ENCODE measurements at places on chromosomes 2 and 18. TPM values are rescaled to one million over a fixed set of nuclear protein-coding genes. Genes with fewer than 3 reads are reported as not detected.

The EPB41L3 gene
- 5.2 TPM for total RNA-seq

The CROCC2 gene
- not detected for total RNA-seq

The TM4SF20 gene
- not detected for total RNA-seq

The PLA2R1 gene
- total RNA-seq, result 0.88 TPM

The MREG gene
- 4.3 TPM for total RNA-seq

The CYRIA gene
- total RNA-seq, result 0.53 TPM

The SLC4A3 gene
- total RNA-seq, result 6.8 TPM

The CCDC141 gene
- under 0.01 TPM for total RNA-seq

The KYNU gene
- total RNA-seq, result 48.3 TPM

The CERS6 gene
- total RNA-seq, result 4.3 TPM

The QPCT gene
- 5.9 TPM for total RNA-seq

The FABP1 gene
- not detected for total RNA-seq

The CDK5R2 gene
- total RNA-seq, result not detected

The SLC38A11 gene
- not detected for total RNA-seq

The RNU2-63P gene
- total RNA-seq, result not detected

The TOGARAM2 gene
- total RNA-seq, result not detected

The KLHL29 gene
- 3.7 TPM for total RNA-seq

The AGXT gene
- not detected for total RNA-seq

The SH3RF3 gene
- 8.6 TPM for total RNA-seq

The PLCD4 gene
- 3.0 TPM for total RNA-seq

The AGPS gene
- 204 TPM for total RNA-seq

The ADAM23 gene
- total RNA-seq, result 2.9 TPM

The CD8B2 gene
- total RNA-seq, result not detected

The OTOS gene
- total RNA-seq, result not detected

The CYB5A gene
- total RNA-seq, result 24.2 TPM

The TSN gene
- 27.8 TPM for total RNA-seq

The DPP4 gene
- total RNA-seq, result 0.05 TPM

The LYG2 gene
- 0.72 TPM for total RNA-seq

The HNMT gene
- 24.7 TPM for total RNA-seq

The HOXD12 gene
- 0.60 TPM for total RNA-seq

The EGR4 gene
- total RNA-seq, result 0.05 TPM

The HADHB gene
- 60.5 TPM for total RNA-seq

The ALPG gene
- total RNA-seq, result not detected

The ZC3H8 gene
- total RNA-seq, result 19.0 TPM

The VSNL1 gene
- 3.8 TPM for total RNA-seq

The CIB4 gene
- not detected for total RNA-seq

The SCYGR5 gene
- total RNA-seq, result not detected

The CGREF1 gene
- 19.0 TPM for total RNA-seq

The PJVK gene
- 1.6 TPM for total RNA-seq

The TMEM17 gene
- total RNA-seq, result 4.3 TPM

The FBXO36 gene
- 1.6 TPM for total RNA-seq

The FBXO48 gene
- 0.23 TPM for total RNA-seq

The IGFBP5 gene
- 43.6 TPM for total RNA-seq

The UPP2 gene
- not detected for total RNA-seq

The CFAP210 gene
- not detected for total RNA-seq

The C2orf92 gene
- 3.2 TPM for total RNA-seq

The CKAP2L gene
- 14.0 TPM for total RNA-seq

The ACKR3 gene
- total RNA-seq, result not detected

The CDC42EP3 gene
- total RNA-seq, result 80.4 TPM

The MYOM1 gene
- 0.08 TPM for total RNA-seq

The SMPD4 gene
- 23.0 TPM for total RNA-seq

The HAAO gene
- not detected for total RNA-seq

The PMAIP1 gene
- 61.3 TPM for total RNA-seq

The CAPN14 gene
- total RNA-seq, result 0.98 TPM

The ABCG8 gene
- total RNA-seq, result not detected

Data from A375 (cell line).